ENCODE measurements at places on chromosomes 3 and 15.

DNA sequence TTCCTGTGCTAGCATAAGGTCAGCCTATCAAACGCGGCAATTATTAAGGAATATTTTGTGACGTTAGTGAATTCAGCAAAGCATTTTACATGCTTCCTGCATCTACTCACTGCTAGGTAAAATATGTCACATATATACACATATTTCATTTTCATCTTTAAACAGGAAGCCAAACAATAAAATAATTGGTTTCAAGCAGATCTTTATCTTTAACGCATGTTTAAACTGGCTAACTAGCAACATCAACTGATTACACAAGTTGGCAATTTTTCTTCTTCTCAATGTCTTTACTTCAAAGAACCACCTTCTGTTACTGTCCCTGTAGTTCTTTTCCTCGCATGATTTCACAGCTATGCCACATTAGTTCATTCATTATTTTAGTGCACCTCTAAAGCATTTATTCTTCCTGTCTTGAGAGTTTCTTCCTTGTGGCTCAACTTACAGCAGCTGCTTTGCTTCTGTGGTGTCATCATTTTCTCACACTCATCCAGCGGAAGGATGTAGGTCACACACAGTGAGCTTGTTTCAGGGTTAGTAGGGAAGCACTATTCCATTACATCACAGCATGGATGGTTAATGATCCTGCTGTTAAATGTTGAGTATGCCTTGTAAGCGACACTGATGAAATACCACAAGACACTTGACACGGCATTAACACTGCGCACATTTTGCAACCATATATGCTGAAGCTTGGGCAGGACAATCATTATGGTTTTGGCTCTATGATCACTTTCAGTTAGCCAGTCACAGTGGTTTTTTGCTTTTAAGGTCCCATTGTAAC, 2.3 kb upstream of the BCHE start:
- no peak for DNase-seq

- no peak for DNase-seq
Observed at GRCh38 chr15:77858792-77859490, 218.6 kb downstream of the TBC1D2B start.

DNA sequence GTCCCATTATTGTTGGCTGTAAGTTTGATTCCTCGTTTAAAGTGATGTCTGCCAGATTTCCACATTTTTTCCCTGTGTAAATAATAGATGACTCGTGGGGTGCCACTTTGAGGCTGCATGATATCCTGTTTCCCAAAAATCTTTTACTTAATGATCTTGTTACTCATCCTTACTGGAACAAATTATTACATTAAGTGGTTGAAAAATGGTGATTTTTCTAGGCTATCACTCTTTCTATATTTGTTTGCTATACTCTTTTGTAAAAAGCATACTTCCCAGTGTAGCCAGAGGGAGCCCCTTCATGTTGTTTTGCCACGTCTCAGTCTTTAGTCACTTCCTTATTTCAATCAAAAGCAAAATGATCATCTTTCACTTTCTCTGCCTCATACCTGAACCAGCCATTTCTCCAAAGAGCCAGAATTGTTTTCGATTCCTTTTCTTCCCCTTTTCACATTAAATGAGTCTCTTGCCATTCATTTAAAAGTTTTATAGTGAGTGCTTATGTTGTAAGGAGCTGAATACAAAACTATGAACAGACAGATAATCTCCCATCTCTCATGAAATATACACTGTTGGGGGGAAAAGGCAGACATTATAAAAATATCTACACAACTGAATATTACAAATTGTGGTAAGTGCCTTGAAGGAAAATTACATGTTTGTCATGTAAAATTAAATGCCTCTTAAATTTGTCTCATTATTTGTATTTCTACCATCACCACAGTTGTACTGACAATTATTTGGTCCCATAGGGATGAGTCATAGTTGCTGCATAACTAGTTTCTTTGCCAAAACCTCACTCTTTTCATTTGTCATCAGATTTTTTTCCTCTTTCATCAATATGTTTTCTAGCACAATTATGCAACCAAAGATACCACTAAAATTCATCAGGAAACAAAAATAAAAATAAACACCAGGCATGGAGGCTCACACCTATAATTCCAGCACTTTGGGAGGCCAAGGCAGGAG, 41.5 kb downstream of the ADGRG7 start:
- DNase-seq, result peak; percentile 65

DNA sequence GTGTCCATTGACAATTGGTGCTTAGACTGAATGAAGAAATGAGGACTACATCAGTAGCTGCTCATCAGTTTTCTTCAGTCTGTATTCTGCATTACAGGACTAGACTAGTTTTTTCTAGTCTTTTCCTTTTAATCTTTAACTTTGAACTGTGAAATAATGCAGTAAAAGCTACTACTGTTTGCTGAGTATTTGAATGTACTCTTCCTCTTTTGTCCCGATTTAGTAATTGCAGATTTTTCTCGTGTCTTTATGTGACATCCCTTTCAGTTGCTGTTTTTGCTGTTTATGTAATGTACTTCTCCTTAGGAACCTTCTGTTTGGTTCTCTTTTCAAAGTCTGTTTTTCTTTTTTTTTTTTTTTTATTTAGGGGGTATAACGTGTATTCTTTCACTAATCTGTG, 17.4 kb downstream of the MFSD1 start:
- DNase-seq, result no peak
